Stimulated activated CD4-positive, alpha-beta T cell treated with anti-CD3 and anti-CD28 coated beads, Interleukin-1b, Interleukin-23, amount 100 ng/mL, for 1 hour (primary cell): ENCODE measurements at places on chromosomes 7 and 10.

- DNase-seq = no peak
These were observed 8.1 kb upstream of the ADAP1 start for GRCh38 chr7:962401-963081.

DNA sequence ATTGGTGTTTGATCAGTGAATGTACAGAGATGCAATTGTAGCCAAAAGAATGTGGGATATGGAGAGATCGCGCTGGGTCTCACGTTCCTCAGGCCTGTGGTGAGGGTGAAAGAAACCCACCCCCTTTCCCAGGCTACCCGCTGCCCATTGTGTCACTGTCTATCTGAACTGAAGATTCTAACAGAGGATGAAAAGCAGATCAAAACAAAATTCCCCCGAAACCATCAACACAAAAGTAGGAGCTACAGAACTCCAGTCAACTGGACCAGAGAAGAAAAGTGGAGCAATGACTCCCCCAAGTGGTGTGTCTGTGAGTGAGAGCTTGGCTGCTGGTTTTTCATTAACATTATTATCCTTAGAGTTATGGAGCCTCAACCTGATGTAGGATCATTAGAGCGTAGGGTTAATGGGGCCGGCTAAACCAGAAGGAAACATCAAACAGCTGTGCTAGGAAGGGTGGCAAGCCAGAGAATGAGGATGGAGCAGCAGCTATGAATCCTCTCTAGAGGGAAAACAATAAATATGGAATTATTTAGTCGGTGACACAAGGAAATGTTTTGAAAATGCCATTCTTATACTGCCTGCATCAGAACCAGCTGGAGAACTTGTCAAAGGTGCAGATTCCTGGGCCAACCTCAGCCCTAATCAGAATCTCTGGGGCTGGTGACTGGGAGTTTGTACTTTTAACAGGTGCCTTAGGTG is 38.3 kb downstream of the AKR1B1 start:
- DNase-seq = no peak

DNA sequence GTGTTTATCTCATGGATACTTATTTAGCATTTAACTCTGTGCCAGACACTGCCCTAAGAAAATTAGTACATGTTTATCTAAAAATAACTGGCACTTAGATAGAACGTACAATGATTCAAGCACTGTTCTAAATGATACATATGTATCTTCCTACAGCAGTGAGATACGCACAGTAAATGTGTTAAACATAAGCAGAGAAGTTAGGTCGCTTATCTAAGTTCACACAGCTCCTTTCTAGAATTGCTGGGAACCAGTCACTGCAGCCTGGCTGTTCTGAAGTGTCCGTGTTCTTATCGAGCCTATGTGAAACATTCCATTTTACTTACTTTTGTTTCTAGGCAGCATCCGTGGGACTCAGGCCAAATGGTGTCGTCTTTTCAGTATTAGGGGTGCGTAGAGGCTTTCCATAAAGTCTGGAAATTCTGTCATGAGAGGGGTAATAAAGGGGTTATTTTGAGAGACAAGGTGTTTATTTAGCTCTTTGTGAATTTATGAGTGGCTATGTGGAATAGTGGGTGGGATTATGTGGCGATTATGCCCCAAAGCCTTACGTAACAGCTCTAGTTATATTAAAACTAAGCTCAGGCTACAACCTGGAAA is 186.9 kb downstream of the SND1 start:
- no peak for DNase-seq

DNA sequence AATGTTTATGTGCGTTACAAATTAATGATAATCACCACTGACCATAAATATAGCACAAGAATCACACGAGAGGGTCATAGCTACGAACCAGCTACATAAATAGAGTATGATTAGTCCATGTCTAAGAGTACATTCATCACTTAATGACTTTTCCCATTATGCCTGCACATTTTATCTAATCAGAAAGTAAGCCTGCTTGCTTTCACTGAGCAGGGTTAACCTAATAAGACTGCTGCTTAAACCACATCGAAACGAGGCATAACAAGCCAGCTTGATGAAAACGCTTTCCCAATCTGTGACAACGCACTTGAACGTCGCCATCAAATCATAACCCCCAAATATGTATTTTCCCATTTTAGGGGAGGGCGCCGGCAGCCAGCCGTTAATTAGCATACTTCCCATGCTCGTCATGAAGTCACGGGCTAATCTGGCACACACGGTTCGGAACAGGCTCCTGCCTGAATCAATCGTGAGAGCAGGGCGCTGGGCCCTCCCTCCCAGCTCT is 71.5 kb downstream of the EBF3 start:
- DNase-seq = no peak

DNA sequence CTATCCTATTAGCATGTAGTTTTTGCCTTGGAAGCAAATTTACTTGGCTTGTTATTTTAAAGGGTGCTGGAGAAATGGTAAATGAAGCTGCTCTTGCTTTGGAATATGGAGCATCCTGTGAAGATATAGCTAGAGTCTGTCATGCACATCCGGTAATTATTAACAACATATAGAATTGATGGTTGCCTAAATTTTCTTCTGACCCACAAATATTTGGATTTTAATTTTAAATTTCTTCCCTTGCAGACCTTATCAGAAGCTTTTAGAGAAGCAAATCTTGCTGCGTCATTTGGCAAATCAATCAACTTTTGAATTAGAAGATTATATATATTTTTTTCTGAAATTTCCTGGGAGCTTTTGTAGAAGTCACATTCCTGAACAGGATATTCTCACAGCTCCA is 28.0 kb downstream of the DLD start:
- no peak for DNase-seq

- no peak for DNase-seq
These were observed 275.1 kb upstream of the KLF14 start for GRCh38 chr7:131008840-131009711.

- DNase-seq = no peak
These were observed 283.8 kb upstream of the C7orf33 start for GRCh38 chr7:148306759-148307158.

DNA sequence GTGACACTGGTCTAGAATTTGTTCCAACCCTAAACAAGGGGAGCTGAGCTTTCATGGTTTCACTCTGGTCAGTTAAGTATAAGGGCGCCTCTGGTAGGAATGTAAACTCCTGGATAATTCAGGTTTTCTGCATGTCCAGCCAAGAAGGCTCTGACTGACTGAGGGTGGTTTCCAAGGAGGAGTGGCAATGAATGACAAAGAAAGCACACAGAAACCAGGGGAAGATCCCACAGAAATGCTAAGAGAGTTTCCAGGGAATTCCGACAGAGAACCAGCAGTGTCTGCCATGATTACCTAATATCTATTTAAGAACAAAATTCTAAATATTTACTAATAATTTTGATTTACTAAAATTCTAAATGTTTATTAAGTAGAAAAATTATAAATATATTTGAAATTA is 27.3 kb upstream of the NRG3 start:
- no peak for DNase-seq

GRCh38 chr7:158539711-158540146 is 47.9 kb downstream of the PTPRN2 start:
- no peak for DNase-seq

- DNase-seq = no peak
These were observed 2.8 kb downstream of the SP8 start for GRCh38 chr7:20783700-20784387.

- DNase-seq = no peak
These were observed 116.1 kb downstream of the POM121L12 start for GRCh38 chr7:53151496-53151895.

- DNase-seq = no peak
These were observed 6.7 kb downstream of the TSC22D4 start for GRCh38 chr7:100472121-100472851.

- DNase-seq = no peak
These were observed 6.8 kb downstream of the GIGYF1 start for GRCh38 chr7:100687261-100687660.

DNA sequence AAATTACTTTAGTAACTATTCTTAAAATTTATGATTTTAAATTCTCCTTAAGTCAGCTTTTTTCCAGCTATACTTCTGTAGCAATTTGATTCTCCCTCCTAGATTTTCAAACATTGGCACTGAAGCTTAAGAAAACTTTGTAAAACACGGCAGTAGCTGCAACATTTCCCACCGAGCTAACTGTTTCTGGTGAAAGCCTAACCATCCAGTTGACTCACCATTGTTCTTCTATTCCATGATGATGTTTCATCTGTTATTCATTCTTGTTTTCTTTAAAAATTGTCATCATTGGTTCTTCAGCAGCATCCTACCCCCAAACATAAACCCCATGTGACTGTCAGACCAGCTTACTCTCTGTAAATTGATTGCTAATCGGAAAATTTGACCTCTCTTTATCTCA is 312.3 kb downstream of the DGKB start:
- no peak for DNase-seq

GRCh38 chr10:91080776-91081175 is 139.7 kb upstream of the PCGF5 start:
- no peak for DNase-seq

GRCh38 chr10:7314170-7314569 is 96.7 kb downstream of the SFMBT2 start:
- DNase-seq = no peak

DNA sequence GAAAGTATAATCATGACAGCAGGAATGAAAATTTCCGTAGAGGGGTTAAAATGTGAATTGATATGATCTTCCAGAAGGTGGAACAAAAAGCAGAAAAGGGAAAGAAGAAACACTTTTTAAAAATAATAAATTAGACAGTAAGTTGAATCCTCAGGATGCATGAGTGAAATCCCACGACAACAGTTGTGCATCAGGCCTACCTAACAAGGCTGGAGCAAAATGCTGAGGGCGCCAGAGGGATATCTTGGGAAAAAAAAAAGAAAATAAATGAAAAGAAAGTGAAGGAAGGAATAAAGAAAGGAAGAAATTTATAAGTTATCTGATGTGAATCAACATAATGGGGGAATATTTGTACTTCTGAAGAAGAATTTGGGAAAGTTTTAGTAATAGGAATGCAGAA is 13.0 kb upstream of the HUS1 start:
- DNase-seq = no peak

- no peak for DNase-seq
These were observed 24.2 kb downstream of the STN1 start for GRCh38 chr10:103893817-103894216.

DNA sequence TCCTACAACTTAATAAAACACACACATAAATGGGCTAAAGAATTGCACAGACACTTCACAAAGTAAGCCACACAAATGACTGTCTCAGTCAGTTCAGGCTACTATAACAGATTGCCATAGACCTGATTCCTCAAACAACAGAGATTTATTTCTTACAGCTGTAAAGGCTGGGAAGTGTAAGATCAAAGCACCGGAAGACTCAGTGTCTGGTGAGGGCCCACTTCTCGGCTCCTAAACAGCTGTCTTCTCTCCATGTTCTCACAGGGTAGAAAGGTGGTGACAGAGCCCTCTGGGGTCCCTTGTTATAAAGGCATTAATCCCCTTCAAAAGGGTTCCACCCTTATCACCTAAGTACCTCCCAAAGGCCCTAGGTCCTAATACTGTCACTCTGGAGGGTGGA is 18.3 kb downstream of the STK32C start:
- no peak for DNase-seq

DNA sequence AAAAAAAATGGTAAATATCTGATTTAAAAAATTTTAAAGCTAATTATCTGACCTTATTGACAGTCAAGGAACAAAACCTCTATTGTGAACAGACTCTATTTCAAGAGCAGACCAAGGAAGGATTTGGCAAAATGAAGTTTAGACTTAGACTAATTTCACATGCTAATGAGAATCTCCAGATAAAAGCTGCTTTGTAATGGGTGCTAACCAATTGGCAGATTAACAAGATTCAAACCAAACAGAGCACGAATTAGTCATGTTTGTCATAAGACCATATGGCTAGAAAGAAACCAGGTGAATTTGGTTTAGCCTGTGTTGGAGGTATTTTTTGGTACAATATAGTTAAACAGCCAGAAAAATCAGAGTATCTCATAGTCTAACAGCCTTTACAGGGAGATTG is 429.1 kb upstream of the NFE2L3 start:
- no peak for DNase-seq

GRCh38 chr10:98045785-98046389 is 15.5 kb upstream of the CRTAC1 start:
- peak; percentile 32 for DNase-seq

- DNase-seq = no peak
These were observed 38.1 kb upstream of the CCDC6 start for GRCh38 chr10:59944339-59944935.

GRCh38 chr7:37234928-37235327 is 213.7 kb downstream of the ELMO1 start:
- DNase-seq = no peak

- no peak for DNase-seq
These were observed 2.1 kb downstream of the ADK start for GRCh38 chr10:74153123-74153522.

DNA sequence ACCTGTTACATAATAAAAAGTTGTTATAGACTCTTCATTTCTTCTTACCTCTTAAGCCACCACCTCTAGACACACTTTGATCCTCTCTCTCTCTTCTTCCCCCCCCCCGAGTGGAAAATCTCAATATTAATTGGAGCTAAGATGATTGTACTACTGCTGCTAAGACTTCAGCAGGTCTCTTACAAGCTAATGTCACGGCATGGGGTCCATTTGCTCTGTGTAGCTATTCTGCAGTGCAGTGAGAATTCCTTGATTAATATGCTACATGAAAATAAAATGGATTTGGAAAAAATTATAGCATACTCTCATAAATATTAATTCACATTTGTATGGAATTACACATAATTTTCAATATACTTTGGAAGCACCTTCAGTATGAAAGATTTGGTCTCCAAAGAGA is 297.2 kb downstream of the AUTS2 start:
- no peak for DNase-seq

- no peak for DNase-seq
These were observed 52.8 kb upstream of the DNAJB12 start for GRCh38 chr10:72407471-72407870.

GRCh38 chr10:78194539-78195402 is 161.1 kb downstream of the RPS24 start:
- DNase-seq = no peak

DNA sequence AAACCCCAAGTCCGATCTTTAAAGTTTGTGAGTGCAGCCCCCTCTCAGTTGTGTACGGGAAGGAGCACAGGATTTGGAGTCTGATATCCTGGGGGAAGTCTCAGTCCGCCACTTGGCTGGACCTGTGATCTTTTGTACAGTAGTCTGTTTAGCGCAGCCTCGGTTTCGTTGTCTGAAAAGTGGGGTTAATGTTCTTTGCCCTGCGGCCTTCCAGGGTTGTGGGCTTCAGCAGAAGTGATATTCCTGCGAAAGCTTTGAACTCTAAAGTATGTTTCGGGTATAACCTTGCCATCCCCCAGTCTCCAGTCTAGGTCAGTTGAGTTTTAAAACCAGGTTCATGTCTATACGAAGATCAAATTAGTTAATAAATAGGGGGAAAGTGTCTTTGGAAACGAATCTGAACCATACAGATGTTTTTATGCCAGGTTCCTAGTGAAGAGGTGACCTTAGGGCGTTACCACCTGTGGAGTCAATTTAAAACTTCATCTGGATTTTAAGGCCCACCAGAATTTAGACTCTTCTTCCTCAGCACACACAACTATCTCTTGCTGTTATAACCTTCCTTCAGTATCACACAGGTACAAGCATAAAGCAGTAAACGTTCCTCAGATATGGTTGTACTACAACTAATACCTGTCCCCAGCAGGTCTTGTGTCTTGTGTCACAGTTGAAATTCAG is 904 bp downstream of the R3HCC1L start:
- no peak for DNase-seq

- DNase-seq = no peak
These were observed 95.4 kb downstream of the DYNC2I1 start for GRCh38 chr7:158951725-158952124.

GRCh38 chr7:33959676-33960075 is 54.3 kb downstream of the BMPER start:
- DNase-seq = no peak

GRCh38 chr10:373015-373414 is 237.8 kb downstream of the ZMYND11 start:
- DNase-seq = no peak
